CD14-positive monocyte (primary cell): ENCODE measurements at places on chromosomes 12 and 14. TPM values are rescaled to one million over a fixed set of nuclear protein-coding genes. Genes with fewer than 3 reads are reported as not detected.

IRAK4 gene
- polyA plus RNA-seq, result 15.7 and 44.6 TPM in 2 replicates

DNA sequence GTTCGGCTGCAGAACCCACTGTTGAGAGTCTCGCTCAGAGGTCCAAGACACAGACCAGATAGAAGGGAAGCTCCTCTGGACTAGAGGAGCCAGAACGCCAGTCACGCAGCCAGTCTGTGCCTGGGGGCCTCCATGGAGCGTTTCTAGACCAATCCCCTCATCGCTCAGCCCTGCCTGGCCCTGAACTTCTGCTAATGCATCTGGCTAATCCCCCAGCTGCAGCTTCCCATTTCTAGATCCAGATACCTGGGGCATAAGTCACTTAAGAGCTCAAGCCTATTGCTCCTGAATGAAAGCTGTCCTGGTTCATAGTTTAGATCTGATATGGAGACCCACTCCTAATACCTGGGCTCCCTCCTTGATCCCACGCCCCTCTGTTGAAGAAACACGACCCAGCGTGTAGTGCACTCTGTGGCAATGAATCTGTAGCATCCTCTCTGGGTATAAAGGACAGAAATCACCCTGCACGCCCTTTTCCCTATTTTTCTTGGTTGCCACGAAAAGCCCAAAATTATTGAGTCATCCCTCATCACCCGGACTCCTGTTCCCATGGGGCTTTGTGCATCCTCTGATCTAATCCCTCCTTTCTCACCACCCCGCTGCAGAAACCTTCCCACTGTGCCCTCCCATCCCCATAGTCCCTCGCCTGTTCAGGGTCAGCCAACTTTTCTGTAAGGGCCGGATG is 341.6 kb upstream of the FKBP4 start:
- peaks cover 17% of the 10 kb centered on the region for H3K4me1 ChIP-seq
- DNase-seq, result no peak
- H3K36me3 ChIP-seq, result no peaks in the 10 kb centered on the region
- H3K4me3 ChIP-seq, result no peak overlapping the region
- no peak overlapping the region for H3K27ac ChIP-seq

DNA sequence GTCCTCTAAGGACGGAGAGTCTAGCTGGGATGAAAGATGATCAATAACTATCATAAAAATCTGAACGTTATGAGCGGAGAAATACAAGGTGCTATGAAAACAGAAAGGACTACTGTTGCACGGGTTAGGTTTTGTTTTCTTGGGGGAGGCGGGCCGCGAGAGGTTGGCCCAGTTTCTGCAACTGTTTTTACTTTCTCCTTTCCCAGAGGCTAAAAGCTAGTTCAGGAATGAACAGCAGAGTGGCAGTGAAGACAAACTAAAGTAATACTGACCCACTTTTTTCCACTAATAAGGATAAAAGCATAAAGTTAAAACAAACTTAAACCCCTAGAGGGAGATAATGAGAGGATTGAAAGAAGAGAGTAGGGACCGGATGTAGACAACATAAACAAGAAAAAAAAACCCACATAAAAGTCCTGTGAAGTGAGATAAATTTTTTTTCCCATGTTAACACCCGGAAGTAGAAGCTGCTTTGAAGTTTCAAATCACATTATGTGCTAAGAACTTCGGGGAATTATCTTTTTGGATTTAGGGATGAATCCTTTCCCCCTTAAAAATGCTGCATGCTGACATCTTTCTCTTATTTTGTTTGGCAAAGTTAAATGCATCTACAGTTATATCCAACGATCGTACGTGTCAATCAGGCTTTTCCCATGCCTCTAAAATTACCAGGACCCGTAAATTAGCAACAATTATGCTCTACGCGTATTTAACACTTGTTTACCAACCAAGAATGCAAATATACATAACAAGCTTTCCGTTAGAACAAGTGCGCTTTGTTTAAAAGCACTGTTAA is 1.0 kb upstream of the CDK17 start:
- DNase-seq, result no peak
- peak overlapping the region; percentile 89 for H3K27ac ChIP-seq
- H3K27me3 ChIP-seq, result no peaks in the 10 kb centered on the region
- no peaks in the 10 kb centered on the region for H3K36me3 ChIP-seq
- H3K4me1 ChIP-seq, result peaks cover 21% of the 10 kb centered on the region

- H3K4me1 ChIP-seq, result no peaks in the 10 kb centered on the region
- DNase-seq, result no peak
- H3K27me3 ChIP-seq, result no peaks in the 10 kb centered on the region
- H3K27ac ChIP-seq, result no peak overlapping the region
These were observed 154.3 kb upstream of the SRRM4 start for GRCh38 chr12:118827047-118827446.

DNA sequence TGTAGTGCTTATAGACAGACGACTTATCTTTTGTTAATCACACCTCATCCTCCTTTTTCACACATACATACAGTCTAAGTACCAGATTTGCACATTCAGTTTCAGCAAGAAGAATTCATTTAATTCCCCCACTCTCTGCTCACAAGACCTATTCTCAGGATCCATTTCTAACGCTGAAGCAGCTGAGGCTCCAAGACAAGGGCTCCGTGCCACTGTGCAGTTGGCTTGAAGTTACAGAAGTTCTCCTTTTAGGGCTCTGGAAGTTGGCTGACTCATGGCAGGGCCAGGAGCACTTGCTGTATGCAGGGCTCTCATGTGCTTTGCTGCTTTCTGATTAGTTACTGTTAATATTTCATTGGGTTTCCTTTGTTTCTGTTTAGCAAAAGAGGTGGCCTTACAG is 1566.9 kb upstream of the TMEM132C start:
- no peaks in the 10 kb centered on the region for H3K36me3 ChIP-seq
- H3K4me1 ChIP-seq, result no peaks in the 10 kb centered on the region
- no peaks in the 10 kb centered on the region for H3K27me3 ChIP-seq
- H3K4me3 ChIP-seq, result no peak overlapping the region
- H3K27ac ChIP-seq, result no peak overlapping the region

DNA sequence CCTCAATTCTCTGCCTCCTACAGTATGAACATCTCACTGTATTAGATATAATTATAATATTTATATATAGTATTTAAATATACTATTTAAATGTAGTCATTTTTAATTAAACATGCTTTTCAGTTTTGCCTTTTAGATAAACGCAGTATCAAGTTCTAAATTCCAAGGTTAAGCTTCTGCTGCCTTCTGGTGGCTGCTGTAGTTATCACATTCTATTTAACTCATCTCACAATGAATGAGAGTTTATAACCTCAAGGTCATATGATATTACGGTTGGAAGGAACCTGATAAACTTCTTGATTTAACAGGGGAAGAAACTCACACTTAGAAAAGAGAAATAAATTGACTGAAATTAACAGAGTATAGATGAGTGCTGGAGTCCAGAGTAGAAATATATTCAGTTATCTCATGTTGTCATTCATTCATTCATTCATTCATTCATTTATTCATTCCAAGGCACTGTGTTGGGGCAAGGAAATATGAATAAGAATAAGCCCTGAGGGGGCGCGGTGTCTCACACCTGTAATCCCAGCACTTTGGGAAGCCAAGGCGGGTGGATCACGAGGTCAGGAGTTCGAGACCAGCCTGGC is 31.9 kb downstream of the GUCY2C start:
- H3K4me1 ChIP-seq, result no peaks in the 10 kb centered on the region
- no peak overlapping the region for H3K27ac ChIP-seq
- H3K4me3 ChIP-seq, result no peak overlapping the region
- no peaks in the 10 kb centered on the region for H3K36me3 ChIP-seq
- peak; percentile 54 for DNase-seq
- no peaks in the 10 kb centered on the region for H3K27me3 ChIP-seq
